ENCODE measurements at places on chromosomes 3 and 15.
A peak's percentile ranks its signal among the peaks of the same experiment; 100 is the strongest.

DNA sequence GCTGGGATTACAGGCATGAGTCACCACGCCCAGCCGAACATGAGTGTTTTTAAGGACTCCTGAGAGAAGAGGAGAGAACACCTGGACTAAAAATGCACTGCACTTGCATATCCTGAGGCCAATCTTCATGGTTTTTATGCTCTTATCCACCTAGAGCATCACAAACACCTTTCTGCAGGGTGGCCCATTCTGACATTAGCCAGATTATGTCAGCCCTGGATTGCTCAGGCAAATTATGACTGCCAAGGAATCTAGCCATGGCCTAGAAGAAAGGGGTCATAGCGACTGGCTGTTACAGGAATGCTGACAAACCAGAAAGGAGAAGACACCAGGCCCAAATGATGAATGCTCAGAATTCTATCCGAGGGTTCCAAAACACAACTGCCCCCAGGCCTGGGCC is 40.9 kb upstream of the HERC1 start:
- no peak for DNase-seq

GRCh38 chr3:29565236-29565635 is 284.4 kb downstream of the RBMS3 start:
- DNase-seq = no peak

GRCh38 chr15:43253431-43254403 is 13.0 kb downstream of the TGM5 start:
- peak; percentile 39 for DNase-seq

DNA sequence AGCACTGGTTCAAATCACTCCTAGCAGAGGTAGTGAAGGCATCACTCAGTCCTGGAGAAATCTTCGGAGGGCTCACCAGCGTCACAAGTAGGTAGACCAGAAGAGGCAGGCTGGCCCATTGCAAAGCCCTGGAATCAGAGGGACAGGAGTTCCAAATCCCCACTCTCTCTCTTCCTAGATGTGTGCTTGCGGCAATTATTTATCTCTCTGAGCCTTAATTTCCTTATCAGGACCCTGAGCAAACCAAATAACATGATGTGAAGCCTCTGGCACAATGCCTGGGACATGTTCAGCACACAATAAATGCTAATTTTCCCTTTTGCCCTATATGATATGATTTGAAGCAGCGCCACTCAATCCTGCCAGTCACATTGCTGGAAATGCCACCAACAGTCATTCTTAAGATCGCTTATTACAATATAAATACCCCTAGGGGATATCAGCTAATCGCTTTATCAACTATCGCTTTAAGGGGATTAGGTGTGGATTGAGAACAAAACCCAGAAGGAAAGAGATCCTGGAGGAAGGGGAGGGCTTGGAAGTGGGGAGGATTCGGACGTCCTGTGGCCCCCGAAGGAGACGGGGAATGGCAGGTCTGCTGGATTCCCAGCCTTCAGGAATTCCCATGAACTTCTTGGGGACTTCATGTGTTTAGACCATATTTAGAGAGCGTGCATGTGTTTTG is 59.5 kb upstream of the TSEN2 start:
- DNase-seq = no peak

DNA sequence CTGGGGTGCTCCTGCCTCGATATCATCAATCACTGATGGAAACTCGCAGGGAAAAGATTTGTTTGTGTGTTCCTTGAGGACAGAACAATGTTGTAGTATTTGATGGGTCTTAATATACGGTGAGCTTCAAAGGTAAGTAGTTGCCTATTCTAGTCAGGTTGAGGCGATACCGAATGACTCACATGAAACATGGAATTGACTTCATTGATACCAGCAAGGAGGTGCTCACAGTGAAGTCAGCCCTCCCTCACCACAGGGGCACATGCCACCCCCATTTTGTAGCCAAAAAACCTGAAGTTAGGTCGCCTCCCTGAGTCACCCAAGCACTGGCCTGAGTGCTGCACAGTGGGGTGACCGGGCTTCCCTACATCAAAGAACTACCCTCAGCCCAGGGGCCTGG is 3.7 kb upstream of the ALDH1A3 start:
- no peak for DNase-seq

DNA sequence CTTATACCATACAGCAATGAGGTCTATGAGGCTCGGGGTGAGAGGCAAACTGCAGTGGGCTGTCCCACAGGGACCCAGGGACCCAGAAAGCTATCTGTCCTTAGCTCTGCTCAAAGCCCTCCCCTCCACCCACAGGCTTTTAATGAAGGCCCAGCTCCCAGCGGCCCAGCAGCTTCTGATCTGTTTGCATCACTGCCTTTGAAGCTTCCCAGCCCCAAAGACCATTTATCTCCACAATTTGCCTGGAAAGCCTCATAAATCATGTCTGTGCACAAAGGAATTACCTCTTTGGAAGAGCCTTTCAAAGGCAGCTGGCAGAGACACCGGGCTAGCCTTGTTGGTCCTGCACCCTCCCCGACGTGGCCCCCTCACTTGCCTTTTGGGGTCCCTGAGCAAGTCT is 123.9 kb downstream of the RAB11A start:
- no peak for DNase-seq

DNA sequence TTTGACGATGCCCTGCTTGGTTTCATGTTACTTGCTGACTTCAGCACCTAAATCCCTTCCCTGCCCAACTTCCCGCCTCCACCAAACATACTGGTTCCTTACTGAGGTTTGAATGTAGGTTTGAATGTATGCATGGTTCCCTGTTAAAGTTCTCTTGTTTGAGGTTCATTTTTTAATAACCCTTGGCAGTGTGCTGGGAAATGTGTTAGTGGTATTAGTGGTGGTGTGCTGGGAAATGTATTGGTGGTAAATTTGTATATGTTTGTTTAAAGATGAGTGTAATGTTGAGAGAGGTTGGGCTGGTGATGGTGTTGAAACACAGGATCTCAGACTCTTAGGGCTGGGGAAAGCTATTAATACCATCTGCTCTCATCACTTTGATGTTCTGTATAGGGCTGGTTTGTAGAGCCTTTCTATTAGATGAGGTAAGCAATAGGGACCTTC is 392.7 kb downstream of the PTPRG start:
- peak; percentile 66 for DNase-seq

DNA sequence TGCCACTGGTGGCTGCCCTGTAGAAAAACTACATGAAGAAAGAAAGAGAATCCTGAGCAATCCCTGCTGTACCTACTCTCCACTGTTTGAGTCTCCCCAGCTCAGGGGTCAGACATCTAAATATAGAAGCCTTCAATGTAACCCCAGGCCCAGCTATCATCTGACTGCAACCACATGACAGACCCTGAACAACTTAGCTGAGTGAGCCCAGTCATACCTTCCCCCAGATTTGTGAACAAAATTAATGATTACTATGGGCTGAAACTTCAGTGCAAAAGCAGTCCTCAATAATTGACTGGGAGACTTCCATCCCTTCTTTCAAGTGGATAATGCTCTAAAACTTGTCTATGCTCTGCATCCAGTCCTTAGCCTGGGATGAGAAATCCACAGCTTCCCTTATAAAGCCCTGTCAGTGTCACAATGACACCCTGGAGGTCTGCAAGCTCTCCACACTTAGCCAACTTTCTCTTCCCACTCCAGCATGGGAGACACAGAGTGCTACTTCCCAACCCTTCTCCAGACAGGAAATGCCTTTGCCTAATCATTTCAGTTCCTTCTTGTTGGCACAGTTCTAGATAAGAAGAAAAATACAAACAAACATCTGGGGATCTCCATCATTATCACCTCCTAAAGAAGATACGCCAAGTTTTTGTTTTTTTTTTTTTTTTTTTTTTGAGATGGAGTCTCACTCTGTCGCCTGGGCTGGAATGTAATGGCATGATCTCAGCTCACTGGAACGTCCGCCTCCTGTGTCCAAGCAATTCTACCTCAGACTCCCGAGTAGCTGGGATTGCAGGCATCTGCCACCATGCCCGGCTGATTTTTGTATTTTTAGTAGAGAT is 198.5 kb upstream of the GADL1 start:
- peak; percentile 65 for DNase-seq

GRCh38 chr3:113167825-113168801 is 43.2 kb upstream of the BOC start:
- DNase-seq = no peak

DNA sequence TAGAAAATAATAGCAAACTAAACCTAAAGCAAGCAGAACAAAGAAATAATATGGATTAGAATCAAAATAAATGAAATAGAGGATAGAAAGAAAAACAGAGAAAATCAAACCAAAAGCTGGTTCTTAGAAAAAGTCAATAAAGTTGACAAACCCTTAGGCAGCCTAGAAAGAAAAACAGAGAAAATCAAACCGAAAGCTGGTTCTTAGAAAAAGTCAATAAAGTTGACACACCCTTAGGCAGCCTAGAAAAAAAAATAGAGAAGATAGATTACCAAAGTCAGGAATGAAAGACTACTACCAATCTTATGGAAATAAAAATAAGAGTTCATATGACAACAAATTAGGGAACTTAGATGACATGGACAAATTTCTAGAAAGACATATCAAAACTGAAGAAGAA is 142.4 kb downstream of the LRRC28 start:
- DNase-seq = no peak

DNA sequence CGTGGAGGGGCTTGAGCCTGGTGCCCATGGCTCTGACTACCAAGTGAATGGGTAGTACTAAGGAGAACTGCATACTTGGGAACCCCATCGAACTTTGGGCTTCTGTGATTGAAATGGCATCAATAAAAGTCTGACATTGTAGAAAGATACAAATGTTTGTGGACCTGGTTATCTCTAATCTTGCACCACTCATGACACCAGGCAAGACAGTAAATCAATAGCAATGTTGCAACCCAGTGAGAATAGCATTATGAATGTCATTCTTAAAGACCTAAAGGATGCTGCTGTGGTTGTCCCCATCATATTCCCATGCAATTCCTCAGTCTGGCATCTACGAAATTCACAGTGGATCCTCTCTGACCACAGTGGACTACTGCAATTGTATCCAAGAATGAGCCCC is 233.6 kb upstream of the LYSMD4 start:
- no peak for DNase-seq

- DNase-seq = peak; percentile 68
Observed at GRCh38 chr15:65920825-65921309, 51.6 kb downstream of the RAB11A start.

DNA sequence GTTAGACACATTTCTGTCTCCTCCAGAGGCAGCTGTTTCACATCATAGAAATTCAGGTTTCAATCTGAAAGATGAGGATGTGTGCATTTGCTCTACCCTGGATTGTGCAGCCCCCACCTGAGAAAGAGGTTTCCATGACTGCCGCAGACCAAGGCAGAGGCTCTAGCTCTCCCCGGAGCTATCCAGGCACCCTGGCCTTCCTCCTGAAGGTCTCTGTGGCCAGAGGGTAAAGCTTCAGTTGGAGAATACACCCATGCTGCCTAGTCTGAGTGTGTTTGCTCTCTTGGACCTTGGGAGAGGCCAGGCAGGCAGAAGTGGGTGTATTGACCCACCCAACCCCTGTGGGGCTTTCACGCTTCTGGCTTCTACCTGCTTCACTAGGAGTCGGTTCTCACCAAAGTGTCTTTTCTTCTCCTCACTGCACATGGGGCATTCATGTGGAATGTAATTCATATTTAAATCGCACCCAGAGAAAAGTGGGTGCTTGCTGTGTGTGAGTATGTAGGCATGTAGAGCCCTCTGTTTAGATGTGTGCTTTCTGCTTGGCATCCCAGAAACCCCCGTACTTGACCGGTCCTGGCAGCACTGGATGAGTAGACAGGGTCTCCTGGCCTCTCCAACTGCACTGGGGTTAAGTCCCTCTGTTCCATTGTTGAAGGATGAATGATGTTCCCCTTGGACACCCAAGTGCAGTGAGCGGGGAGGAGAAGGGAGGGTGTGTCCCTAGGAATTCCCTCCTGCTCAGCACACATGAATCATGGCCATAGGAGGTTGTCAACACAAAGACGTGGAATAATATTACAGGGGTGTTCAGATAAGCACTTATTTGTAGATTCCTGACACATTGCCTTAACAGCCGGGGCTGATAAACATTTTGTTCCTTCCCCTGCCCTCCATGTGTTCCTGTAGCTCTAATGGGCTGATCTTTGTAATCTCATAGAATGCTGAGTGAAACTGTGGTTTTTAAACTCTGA is 20.3 kb upstream of the RAB6B start:
- DNase-seq = no peak

- peak; percentile 16 for DNase-seq
Observed at GRCh38 chr15:32825219-32825618, 107.4 kb downstream of the GREM1 start.

DNA sequence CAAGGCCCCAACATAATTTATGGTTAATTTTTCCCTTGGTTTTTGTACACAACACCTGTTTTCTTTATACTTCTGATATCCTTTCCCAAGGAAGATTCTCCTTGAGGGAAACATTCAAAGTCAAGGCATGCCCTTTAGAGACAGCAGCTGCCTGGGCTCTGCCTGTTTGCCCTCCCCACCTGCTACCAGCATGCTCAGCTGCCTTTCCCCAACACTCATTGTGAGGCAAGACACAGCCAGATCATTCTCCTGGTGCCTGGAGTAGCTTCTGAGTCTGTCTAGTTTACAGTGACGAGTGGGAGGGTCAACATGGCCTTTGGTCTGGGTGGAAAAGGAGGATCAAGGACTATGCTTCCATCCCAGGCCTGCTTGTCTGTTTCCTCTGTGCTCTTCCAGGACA is 132.5 kb downstream of the EPHB1 start:
- DNase-seq = no peak

- DNase-seq = peak; percentile 87
Observed at GRCh38 chr3:37074178-37074577, 80.9 kb downstream of the MLH1 start.

GRCh38 chr3:46013316-46014094 is 13.8 kb downstream of the XCR1 start:
- DNase-seq = no peak

DNA sequence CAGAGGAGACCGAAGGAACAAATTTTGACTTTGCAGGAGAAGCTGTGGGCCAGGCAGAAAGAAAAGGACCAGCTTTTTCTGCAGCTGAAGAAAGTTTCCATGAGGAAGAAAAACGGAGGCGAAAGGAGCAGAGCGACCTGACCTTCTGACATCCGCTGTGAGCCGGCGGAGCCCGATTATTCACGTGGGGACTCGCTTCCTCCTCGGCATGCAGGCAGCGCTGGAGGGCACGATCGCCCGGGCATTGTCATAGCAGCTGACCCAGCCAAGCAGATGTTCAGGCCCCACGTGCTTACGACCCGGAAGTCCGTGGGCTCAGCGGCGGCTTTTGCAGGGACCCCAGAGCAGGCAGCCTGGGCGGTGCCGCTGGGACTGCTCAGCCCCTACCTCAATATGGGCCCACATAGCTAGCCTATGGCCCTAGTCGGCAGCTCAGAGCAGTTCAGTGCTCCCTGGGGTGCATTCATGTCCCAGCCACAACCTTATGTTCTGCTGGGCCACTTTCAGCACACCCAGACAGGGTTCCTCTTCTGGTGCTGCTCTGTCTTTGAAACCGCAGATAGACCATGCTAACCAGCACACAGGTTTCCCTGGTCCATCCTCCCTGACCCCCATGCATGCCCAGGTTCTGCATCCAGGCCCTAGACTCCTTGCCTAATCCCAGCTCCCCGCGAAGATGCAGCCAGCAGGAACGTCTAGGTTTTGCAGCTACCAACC is 10.5 kb upstream of the EIF4A2 start:
- peak; percentile 82 for DNase-seq

- DNase-seq = peak; percentile 21
Observed at GRCh38 chr15:47720555-47720954, 3.2 kb downstream of the SEMA6D start.
